Cardiac septum (tissue), 1 donor: ENCODE measurements at places on chromosomes 7 and 10. TPM values are rescaled to one million over a fixed set of nuclear protein-coding genes. Genes with fewer than 3 reads are reported as not detected.

The C7orf57 gene
- total RNA-seq, result not detected

The CUBN gene
- 0.54 TPM for total RNA-seq

The LBX1 gene
- total RNA-seq, result 0.13 TPM

The CRHR2 gene
- total RNA-seq, result 0.57 TPM

The GIMAP6 gene
- total RNA-seq, result 16.6 TPM

The TAS2R3 gene
- 0.35 TPM for total RNA-seq

The ATP5MK gene
- 958 TPM for total RNA-seq

The C10orf71 gene
- total RNA-seq, result 163 TPM

- DNase-seq, result no peak
Observed at GRCh38 chr10:80392250-80392649, 16.1 kb upstream of the PRXL2A start.

- DNase-seq, result no peak
Observed at GRCh38 chr7:90832726-90833125, 236.6 kb downstream of the CDK14 start.

DNA sequence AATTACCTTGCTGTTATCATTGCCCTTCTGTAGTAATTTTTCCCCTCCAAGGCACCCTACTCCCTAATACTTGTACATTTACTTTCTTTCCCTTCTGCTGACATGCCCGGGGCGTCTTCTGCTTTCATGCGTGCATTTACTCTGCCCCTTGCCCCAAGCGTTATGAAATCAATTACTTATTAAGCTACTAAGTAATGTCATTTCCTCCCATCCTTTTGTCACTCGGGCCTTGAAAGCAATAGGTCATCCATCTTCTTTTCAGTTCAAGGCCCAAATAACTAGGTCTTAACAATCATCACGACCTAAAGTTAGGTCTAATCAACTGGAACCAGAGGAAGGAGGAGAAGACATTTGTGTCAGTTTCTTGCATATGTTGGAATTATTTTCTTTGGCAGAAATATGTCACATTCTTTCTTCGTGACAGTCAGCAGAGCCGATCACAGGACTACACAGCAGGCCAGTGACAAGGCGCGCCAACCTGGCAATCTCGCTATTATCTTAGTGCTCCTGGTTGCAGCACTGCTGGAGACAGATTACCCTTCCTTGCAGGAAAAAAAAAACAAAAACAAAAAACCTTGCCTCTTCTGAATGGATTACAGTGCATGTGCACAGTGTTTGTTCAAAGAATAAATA, 179.2 kb downstream of the RELN start:
- DNase-seq, result no peak

DNA sequence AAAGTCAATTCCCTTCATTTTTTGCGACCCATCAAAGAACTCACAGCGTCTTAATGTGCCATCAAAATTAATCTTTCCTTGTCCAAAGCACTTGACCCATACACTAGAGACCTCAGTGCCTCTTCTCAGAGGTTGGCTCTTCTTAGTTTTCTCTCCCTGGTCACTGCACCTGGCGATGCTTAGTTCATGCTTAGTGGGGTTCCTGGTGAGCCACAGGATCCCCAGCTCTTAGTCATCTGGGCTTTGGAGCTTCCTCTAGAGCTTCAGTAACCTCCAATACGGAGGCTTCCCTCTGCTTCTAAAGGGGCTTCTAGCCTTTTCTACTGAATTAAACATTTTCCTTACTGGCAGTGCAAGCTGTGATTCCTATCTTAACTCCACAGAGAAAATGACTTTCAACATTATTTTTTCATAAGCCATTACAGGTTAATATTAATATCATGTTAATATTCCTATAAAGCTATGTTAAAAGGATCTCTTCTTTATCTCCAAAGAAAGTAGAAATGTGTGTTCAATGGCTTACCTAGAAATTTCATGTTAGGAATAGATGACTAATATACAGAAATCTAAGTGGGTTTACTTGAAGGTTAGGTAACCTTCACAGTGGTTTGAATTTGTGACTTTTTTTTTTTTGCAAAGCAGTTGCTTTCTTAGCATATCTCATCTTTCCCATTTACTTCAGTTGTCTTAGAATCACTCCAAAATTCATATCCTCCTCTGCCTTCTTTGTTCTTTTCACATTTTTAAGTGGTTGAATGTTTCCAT, 295.2 kb downstream of the CAMK1D start:
- no peak for DNase-seq

GRCh38 chr10:129660569-129660968, 193.5 kb downstream of the MGMT start:
- no peak for DNase-seq

DNA sequence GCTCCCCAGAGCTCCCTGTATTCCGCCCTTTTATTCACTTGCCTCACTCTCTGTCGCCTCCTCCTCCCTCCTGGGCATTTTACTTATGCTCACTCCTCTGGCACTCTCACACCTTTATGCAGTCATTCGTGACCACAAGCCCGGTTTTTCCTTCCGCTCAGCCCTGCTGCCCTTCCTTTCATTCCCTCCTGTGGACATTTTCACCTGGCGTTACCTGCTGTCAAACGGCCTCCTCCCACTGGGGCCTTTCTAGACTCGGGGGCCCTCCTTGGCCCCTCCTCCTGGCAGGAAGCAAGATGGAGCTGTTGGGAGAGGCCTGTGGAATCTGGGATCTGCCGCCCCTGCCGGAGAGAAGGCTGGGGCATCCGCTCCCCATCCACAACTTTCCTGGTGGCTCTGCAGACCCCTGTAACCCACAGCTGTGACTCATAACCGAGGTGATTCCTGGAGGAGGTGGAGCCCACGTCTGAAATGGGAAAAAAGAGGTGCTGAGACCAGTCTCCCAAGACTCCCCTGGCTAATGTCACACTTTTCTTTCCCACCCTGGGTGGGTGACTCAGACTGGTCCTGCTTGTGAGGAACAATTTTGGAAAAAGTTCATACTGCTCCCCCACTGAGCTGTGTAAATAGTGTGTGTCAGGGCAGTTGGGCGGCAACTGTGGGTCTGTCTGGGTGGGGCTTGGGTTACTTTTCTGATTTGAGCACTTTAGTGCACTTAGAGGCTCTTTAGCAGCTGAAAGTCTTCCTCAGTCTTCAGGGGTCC, 1.2 kb downstream of the VCL start:
- peak; percentile 80 for DNase-seq

GRCh38 chr7:147240468-147240867, 1123.9 kb downstream of the CNTNAP2 start:
- DNase-seq, result no peak

- DNase-seq, result no peak
Observed at GRCh38 chr7:10205696-10206095, 768.0 kb upstream of the PHF14 start.

- no peak for DNase-seq
Observed at GRCh38 chr10:60368875-60369546, 20.7 kb downstream of the ANK3 start.

- DNase-seq, result no peak
Observed at GRCh38 chr10:4074545-4075407, 289.8 kb upstream of the KLF6 start.

GRCh38 chr10:28733647-28734046, 56.3 kb downstream of the BAMBI start:
- DNase-seq, result no peak

DNA sequence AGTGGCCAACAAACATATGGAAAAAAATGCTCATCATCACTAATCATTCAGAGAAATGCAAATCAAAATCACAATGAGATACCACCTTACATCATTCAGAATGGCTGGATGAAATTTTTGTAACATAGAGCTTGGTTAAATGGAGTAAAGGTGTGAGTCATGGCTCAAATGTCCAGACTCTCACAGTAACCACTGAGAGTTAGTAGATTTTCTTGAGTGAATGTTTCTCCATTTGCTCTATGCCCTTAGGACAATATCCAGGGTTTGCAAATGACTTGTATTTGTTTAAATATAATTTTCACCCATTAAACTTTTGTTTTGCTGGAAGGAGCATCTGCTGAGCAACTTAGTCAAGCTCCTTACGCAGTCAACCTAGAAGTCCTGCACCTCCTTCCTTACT, 967.2 kb downstream of the XPNPEP1 start:
- DNase-seq, result no peak

GRCh38 chr10:60896810-60897209, 47.2 kb downstream of the RHOBTB1 start:
- no peak for DNase-seq

DNA sequence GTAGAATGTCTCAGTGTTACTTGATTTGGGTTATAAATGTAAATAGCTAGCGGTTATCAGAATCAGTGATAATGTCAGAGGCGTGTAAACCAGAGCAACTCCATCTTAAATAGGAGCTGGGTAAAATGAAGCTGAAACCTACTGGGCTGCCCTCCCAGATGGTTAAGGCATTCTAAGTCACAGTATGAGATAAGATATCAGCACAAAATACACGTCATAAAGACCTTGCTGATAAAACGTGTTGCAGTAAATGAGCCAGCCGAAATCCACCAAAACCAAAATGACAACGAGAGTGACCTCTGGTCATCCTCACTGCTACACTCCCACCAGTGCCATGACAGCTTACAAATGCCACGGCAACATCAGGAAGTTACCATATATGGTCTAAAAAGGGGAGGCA, 172.3 kb downstream of the CHRM2 start:
- DNase-seq, result no peak

DNA sequence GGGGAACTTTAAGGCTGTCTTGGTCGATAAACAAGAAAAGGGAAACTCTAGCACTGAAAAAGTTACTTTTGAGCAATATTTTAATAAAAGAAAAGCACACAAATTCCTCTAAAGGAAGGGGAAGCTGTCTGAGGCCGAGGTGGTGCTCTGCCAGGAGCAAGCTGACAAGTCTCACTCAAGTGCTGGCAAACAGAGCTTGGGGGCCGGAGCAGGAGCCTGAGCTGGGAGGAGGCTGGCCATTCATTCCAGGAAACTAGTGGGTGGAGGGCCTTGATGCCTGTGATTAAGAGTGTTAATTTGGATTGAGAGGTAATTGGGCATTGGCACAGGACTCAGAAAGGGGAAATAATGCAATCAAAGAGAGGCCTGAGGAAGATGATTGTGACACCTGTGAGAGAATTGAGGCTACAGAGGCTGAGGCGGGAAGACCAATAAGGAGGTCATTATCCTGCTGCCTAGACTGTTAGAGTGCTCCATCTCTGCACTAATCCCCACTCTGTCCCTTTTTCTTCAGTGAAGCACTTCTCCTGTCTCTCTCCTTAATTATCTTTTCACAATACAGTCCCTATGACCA, 154.9 kb upstream of the COL1A2 start:
- DNase-seq, result peak; percentile 75

DNA sequence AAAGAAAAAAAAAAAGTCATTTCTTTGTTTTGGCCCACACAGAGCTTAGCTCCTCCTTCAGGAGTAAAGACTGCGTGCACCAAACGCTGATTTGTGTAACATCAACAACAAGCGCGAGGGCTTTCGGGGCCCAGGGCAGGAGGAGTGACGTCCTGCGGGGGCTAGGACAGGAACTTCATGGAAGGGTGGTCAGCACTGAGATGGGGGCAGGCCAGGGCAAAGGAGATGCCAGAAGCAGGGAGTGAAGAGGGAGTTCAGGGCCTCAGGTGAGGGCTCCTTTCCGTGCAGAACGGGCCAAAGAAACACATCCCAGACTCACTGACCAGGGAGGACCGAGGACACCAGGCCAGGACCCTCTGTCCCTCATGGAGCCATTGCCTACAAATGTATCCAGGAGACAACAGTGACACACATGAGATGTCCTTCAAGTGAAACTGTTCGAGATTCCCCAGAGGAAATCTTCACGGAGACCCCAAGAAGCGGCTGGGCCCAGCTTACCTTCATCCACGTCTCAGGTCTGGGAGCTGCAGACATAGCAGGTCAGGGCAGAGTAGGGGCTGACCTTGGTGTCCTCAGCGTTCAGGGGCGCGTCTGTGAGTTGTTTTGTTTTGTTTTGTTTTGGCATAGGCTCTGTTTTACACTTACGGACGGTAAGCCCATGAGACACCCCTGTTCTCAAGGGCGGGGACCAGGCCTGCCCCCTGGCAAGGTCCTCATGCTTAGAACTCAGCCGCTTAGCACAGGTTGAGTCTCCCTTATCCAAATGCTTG, 30.4 kb upstream of the SHH start:
- peak; percentile 27 for DNase-seq

GRCh38 chr7:106419455-106420182, 134.8 kb upstream of the NAMPT start:
- no peak for DNase-seq

DNA sequence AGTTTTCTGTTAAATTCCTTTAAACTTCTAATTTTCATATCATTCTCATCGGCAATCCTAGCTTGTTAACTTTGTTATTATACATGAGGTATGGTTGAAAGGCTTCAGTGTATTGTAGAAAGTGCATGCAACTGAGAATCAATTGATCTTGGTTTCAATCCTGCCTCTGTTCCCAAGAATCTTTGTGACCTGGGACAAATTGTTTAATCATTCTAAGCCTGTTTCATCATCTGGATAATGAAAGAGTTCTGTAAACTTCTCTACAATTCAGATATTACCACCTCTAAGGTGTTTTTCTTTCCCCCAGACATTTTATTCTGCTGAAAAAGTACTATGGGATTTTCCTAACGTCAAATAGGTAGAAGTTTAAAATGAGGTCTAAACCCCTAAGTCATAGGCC, 179.0 kb downstream of the RNLS start:
- DNase-seq, result no peak

- DNase-seq, result no peak
Observed at GRCh38 chr7:26284995-26285632, 6.5 kb upstream of the SNX10 start.

- DNase-seq, result no peak
Observed at GRCh38 chr7:132551886-132552285, 24.4 kb downstream of the PLXNA4 start.

GRCh38 chr10:111200505-111201186, 123.8 kb downstream of the ADRA2A start:
- DNase-seq, result no peak

- DNase-seq, result no peak
Observed at GRCh38 chr10:437698-438490, 251.6 kb downstream of the DIP2C start.

DNA sequence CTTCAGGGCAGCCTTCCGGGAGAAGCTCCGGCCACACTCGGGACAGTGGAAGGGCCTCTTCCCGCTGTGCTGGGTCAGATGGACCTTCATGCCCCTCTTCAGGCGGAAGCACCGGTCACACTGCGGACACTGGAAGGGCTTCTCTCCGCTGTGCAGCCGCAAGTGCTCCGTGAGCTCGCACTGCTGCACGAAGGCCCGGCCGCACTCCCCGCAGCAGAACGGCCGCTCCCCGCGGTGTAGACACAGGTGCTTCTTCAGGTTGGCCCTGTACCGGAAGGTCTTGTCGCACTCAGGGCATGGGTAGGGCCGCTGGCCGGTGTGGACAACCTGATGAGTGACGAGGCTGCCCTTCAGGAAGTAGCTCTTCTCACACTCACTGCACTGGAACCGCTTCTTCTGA, 14.2 kb upstream of the ZNF786 start:
- DNase-seq, result no peak

GRCh38 chr10:132946-133898, 2.0 kb upstream of the ZMYND11 start:
- no peak for DNase-seq

- DNase-seq, result no peak
Observed at GRCh38 chr10:73653701-73654100, 2.1 kb downstream of the SYNPO2L start.
